ENCODE measurements at places on chromosomes 12 and 14. TPM values are rescaled to one million over a fixed set of nuclear protein-coding genes. Genes with fewer than 3 reads are reported as not detected.

The TCTN2 gene
- 22.8 TPM for total RNA-seq

The CD69 gene
- 44.8 TPM for total RNA-seq

The SERPINA10 gene
- total RNA-seq, result not detected

The EML5 gene
- 6.5 TPM for total RNA-seq

The ART4 gene
- not detected for total RNA-seq

Measured in B cell (primary cell).